GM23338 (cell line): ENCODE measurements at places on chromosomes 4 and X. TPM values are rescaled to one million over a fixed set of nuclear protein-coding genes. Genes with fewer than 3 reads are reported as not detected.

APBB2 gene
- total RNA-seq: 56.4 and 74.8 TPM in 2 replicates

PNMA6F gene
- total RNA-seq: 0.78 and 0.83 TPM in 2 replicates

CPLX1 gene
- 0.58 and 0.97 TPM in 2 replicates for total RNA-seq

PAQR3 gene
- total RNA-seq: 36.3 and 37.3 TPM in 2 replicates

RAB39B gene
- total RNA-seq: 11.1 and 11.3 TPM in 2 replicates

SPARCL1 gene
- 1.5 and 1.7 TPM in 2 replicates for total RNA-seq

EDA2R gene
- 7.0 and 9.6 TPM in 2 replicates for total RNA-seq

ASB12 gene
- total RNA-seq: 0.39 and 1.2 TPM in 2 replicates

DNA sequence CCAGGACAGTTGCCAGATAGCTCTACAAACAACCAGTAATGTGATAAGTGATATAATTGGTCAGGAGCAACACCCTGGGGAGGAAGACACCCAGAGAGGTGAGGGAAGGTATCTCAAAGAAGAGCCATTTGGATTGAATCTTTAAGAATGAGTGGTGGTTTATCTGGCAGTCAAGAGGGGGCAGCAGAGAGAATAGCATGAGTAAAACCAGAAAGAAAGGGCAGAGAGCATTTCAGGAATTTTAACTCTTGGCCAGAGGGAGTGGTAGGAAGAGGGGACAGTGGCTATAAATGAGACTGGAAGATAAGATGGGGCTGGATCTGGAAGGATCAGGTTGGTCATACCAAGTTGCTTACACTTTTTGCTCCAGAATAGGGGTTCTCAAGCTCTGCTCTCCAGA lies 5.9 kb upstream of the SEPTIN6 start:
- H3K27ac ChIP-seq: no peak overlapping the region
- H3K27me3 ChIP-seq: peaks cover 21% of the 10 kb centered on the region
- no peaks in the 10 kb centered on the region for H3K4me1 ChIP-seq
- H3K4me3 ChIP-seq: no peak overlapping the region
- DNase-seq: peak; percentile 82
- H3K36me3 ChIP-seq: no peaks in the 10 kb centered on the region

- no peak overlapping the region for H3K27ac ChIP-seq
- H3K27me3 ChIP-seq: no peaks in the 10 kb centered on the region
- DNase-seq: no peak
- H3K4me1 ChIP-seq: peaks cover 8% of the 10 kb centered on the region; the same call in 1 of the 2 replicates
- no peaks in the 10 kb centered on the region for H3K36me3 ChIP-seq
- peak overlapping the region; percentile 35 for H3K4me3 ChIP-seq
These were observed 41.3 kb upstream of the ASMTL start for GRCh38 chrX:1493877-1494510.

DNA sequence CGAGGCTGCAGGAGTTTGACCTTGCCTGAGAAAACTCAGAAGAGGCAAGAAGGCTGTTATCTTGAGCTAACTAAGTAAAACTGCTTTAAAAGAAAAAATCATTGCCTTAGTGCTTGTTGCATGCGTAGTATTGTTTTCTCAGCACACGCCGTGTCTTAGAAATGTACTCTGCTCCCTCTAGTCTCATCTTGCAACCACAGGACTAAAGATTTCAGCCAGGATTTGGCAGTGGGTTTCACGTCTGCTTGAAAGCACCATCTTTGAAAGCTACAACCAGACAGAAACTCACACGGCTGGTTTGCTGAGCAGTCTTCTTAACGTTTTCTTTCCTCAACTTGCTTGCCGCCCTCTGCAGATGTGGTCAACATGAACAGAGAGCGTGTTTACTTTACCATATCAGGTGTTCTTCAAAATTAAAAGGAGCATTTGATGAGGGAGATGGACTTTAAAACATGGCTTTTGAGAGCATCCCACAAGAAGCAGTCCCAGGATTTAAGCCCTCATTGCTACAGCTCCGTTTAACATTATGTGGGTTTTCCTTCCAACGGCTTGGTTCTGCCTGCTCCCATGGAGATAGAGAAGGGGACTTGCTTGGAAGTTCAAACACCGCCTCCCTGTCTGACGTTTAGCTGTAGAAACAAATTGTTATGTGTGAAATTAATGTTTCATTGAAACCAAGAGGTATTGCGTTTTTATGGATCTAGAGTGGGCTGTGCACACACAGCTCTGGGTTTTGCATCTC lies 3.4 kb downstream of the SORCS2 start:
- H3K36me3 ChIP-seq: no peaks in the 10 kb centered on the region
- H3K27ac ChIP-seq: no peak overlapping the region
- H3K4me3 ChIP-seq: no peak overlapping the region
- DNase-seq: no peak
- H3K27me3 ChIP-seq: peaks cover 22% of the 10 kb centered on the region

DNA sequence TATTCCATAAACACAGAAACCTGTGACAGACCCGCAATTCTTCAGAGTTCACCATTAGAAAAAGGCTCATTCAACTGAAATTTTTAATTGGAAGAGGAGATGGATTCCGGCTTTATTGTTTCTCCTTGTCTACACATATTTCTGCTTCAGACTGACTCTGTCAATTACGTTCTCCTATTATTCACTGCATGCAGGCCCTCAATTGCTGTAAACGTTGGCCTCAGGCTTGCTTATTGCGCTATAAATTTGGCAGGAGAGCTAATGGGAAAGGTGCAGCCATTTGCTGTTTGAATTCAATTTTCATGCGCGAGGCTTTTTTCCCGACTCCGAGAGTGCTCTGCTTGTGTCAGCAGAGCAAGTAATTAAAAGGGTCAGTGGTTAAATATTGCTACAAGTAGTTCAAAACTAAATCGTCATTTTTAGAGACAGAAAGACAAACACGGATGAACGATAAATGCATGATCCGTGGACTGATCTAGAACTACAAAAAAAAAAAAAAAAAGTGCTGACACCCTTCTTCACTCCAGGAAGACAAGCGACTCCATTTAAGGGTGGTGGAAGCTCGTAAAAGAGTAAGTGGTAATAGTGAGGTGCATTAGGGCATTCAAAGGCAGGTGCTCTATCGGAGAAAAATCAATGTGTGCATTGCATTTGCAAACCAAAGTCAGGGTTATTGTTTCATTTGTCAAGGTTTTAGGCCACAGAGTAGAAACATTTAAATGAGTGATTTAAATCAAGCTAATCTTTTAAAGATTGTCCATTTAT lies 841.6 kb upstream of the FRG1 start:
- no peak overlapping the region for H3K27ac ChIP-seq
- H3K27me3 ChIP-seq: no peaks in the 10 kb centered on the region
- H3K36me3 ChIP-seq: no peaks in the 10 kb centered on the region
- no peaks in the 10 kb centered on the region for H3K4me1 ChIP-seq
- no peak for DNase-seq
- H3K4me3 ChIP-seq: no peak overlapping the region

GRCh38 chrX:40526412-40526811 lies 54.4 kb upstream of the ATP6AP2 start:
- no peaks in the 10 kb centered on the region for H3K36me3 ChIP-seq
- no peaks in the 10 kb centered on the region for H3K27me3 ChIP-seq
- H3K4me1 ChIP-seq: no peaks in the 10 kb centered on the region
- no peak overlapping the region for H3K4me3 ChIP-seq

DNA sequence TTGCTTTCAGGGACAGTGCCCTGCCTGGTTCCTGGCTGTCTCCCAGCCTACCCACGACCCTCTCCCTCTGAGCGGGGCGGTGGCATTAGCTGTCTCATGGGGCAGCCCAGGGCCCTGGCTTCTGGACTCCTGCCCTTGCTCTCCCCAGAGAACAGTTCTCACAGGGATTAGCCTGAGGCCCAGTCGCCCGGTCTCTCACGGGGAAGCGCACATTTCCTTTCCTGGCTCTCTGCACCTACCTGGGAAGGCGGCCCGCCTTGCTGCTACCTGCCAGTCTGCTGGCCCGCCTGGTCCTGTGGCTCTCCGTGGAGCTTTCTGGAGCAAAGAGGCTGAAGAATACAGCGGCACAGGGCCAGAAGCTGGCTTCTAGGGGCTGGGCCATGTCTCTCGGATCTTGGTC lies 128.4 kb downstream of the FHDC1 start:
- H3K4me3 ChIP-seq: no peak overlapping the region
- DNase-seq: peak; percentile 58
- no peaks in the 10 kb centered on the region for H3K27me3 ChIP-seq

GRCh38 chr4:74545448-74545847 lies 100.5 kb downstream of the AREG start:
- DNase-seq: no peak
- peaks cover 33% of the 10 kb centered on the region for H3K4me1 ChIP-seq
- no peak overlapping the region for H3K4me3 ChIP-seq
- H3K27ac ChIP-seq: peak overlapping the region; percentile 60; the same call in 1 of the 2 replicates

- no peak overlapping the region for H3K4me3 ChIP-seq
- H3K36me3 ChIP-seq: no peaks in the 10 kb centered on the region
- no peaks in the 10 kb centered on the region for H3K27me3 ChIP-seq
- no peak overlapping the region for H3K27ac ChIP-seq
These were observed 571 bp downstream of the TLR6 start for GRCh38 chr4:38856046-38856445.

DNA sequence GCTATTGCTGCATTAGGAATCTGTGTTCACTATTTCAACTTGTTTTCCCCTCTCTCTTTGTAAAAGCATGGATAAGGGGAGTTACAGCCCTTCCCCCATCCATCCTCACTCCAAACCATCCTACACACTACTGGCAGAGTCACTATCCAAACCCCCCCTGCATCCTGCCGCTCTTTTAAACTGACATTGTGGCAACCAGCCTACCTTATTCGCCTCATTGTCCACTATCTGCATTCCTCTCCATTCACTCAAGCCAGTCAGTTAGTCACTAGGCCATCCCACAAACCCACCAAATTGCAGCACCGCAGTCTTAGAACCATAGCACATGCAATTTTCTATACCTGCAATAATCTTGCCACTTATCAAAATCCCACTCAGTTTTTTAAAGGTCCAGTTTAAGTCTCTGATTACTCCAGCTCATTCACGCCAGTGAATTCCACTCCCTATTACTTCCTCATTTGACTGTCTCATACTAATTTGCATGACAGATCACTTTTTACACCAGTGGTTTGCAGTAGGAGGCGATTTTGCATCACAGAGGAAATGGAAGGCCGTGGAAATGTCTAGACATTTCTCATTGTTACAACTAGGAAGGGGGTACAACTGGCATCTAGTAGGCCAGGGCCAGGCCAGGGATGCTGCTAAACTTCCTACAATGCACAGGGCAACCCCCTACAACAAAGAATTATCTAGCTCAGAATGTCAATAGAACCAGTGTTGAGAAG lies 181.8 kb downstream of the HS6ST2 start:
- H3K36me3 ChIP-seq: no peaks in the 10 kb centered on the region
- H3K27me3 ChIP-seq: no peaks in the 10 kb centered on the region
- no peak overlapping the region for H3K4me3 ChIP-seq

DNA sequence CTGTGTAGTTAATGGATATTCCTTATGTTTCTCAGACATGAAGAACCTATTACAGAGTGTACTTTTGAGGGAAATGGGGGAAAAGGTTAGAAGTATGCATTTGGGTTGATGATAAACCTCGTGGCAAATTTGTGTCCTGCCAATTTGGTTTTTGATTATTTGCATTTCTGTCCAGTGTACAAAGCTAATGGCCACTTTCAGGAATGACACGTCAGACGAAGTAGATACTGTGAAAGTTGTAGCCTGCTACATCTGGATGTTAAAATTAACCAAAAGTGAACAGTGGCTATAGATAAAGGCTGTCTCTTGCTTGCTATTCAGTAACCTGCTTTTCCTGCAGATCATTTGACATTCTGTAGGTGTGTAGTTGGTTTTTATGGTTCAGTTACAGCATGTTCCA lies 1.0 kb downstream of the PRDX4 start:
- DNase-seq: no peak
- H3K4me1 ChIP-seq: peaks cover 6% of the 10 kb centered on the region
- H3K27ac ChIP-seq: no peak overlapping the region

DNA sequence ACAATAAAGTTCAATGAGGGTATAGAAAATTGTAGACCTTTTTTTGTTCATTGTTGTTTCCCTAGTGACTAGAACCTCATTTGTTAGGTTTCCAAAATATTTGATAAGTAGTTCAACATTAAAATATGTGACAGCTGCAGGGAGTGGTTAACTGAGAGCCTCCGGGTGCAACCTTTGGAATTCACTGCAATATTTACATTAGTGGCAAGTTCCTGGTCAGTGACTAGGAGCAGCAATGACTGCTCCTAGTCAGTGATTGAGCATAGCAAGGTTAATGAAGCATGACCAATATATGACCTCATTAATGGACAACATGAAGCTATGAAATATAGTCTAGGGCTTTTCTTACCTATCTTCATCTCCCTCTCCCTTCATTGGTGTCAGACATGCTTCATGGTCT lies 65.8 kb upstream of the FAM47A start:
- H3K4me1 ChIP-seq: no peaks in the 10 kb centered on the region
- H3K36me3 ChIP-seq: no peaks in the 10 kb centered on the region
- no peak overlapping the region for H3K27ac ChIP-seq
- no peak overlapping the region for H3K4me3 ChIP-seq

DNA sequence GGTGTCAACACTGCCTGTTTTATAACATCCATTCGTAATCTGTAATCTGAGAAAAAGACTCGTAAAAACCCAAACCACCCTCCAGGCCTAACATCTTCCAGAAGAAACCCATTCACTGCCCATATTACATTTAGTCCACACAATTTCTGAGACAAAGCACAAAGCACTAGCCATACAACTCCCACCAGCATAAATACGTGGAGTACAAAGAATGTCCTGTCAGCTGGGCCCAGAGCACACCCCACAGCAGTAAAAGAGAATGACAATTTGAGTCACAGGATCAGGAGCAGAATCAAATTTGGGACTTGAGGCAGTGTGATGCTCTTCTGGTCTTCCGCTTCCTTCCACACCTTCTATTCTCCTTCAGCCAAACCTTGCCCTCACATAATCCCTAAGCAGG lies 6.8 kb downstream of the MECP2 start:
- no peak overlapping the region for H3K4me3 ChIP-seq
- H3K4me1 ChIP-seq: peaks cover 35% of the 10 kb centered on the region
- no peak for DNase-seq
- H3K36me3 ChIP-seq: no peaks in the 10 kb centered on the region
- no peak overlapping the region for H3K27ac ChIP-seq

DNA sequence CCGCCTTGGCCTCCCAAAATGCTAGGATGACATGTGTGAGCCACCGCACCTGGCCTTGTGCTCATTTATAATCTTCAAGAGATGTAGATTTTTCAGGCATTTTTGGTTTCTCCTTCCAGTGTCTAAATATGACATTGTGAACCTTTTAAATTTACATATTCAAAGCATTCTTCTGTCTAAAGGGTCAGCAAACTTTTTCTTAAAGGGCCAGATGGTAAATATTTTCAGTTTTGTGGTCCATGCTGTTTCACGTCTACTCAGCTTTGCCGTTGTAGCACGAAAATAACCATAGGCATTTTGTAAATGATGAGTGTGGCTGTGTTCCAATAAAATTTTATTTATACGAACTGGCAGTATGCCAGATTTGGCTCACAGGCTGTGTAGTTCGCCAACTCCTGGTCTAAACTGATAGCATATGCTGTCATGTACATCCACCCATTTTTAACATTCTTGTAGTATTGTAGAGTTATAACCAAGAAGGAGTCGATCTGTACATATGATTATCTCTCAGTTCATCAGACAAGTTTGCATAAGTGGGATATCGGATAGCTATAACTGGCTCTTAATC lies 12.7 kb upstream of the GCNA start:
- no peaks in the 10 kb centered on the region for H3K27me3 ChIP-seq
- H3K36me3 ChIP-seq: peaks cover 61% of the 10 kb centered on the region
- no peaks in the 10 kb centered on the region for H3K4me1 ChIP-seq
- no peak overlapping the region for H3K27ac ChIP-seq
- no peak for DNase-seq
